ENCODE measurements at places on chromosomes 1 and 21. TPM values are rescaled to one million over a fixed set of nuclear protein-coding genes. Genes with fewer than 3 reads are reported as not detected.

The ST6GALNAC5 gene
- total RNA-seq, result 2.2 TPM

The CD1E gene
- not detected for total RNA-seq

The GBP6 gene
- not detected for total RNA-seq

The CFAP74 gene
- not detected for total RNA-seq

The LINGO4 gene
- not detected for total RNA-seq

The TDRD5 gene
- total RNA-seq, result not detected

The FAM163A gene
- not detected for total RNA-seq

The UMODL1 gene
- total RNA-seq, result not detected

The DNMT3L gene
- total RNA-seq, result not detected

The CREB3L4 gene
- total RNA-seq, result 9.6 TPM

The RPAP2 gene
- total RNA-seq, result 19.8 TPM

DNA sequence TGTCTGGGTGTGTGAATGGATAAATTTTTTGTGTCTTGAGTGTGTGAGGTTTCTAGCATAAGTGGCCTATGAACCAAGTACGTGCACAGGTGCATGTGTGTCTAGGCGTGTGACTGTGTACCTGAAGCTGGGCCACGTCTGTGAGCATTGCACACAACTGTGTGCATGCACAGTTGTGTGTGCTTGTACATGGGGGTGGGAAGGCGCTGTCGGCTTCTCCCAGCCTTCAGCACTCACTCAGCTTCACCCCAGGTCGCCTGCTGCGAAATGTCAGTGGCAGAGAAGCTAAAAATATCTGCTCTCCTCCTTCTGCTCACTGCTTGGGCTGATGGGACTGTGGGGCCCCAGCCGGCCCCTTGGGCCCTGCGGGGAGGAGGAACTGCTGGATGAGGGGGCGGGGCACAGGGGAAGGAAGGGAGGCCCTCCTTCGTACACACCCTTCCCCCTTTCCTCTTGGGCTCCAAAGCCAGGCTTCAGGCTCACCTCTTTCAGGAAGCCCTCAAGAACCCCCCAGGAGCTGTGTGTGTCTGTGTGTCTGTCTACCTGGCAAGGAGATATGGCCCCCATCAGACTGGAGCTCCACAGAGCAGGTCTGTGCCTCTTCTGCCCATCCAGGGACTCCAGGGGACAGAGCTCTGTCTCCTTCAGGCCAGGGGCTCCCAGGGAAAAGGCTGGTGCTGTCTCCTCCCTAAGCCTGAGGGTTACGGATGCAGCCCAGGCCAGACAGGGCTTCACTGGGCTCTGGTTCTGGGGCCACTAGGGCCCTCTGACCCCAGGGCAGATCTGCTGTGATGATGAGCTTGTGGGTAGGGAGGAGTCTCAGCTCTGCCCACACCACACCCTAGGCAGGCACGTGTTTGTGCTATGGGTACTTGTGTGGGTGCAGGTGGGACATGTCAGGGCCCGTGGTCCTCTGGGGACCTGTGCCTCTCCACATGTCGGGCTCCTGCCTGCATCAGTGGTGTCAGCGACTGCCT lies 35.6 kb upstream of the WASF2 start:
- no peak for DNase-seq

DNA sequence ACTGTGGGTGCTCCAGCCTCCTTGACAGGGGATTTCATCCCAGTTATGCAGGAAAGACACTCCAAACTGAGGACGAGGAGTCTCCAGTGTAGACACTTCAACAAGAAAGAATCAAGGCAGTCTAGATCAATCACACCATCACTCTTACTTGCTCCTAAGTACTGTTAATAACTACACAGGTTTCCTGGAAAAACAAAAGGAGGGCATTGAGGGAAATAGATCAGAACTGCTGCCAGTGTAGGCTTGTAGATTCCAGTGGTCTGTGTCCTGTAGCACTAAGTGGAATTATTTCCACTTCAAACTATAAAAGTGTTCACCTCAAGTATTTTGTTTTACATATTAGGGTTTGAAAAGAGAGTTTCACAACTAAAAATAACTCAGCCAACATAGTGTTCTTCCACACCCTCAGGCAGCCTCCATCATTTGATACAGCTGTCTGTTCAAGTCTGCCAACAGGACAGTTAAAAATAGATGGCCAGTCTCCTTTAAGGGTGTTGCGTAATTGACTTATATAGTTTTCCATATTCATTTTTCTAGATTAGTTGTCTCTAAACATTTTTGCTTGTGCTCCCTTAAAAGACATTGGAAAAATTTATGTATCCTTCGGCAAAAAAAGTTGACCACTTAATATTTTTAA lies 32.0 kb upstream of the AGL start:
- no peak for DNase-seq

DNA sequence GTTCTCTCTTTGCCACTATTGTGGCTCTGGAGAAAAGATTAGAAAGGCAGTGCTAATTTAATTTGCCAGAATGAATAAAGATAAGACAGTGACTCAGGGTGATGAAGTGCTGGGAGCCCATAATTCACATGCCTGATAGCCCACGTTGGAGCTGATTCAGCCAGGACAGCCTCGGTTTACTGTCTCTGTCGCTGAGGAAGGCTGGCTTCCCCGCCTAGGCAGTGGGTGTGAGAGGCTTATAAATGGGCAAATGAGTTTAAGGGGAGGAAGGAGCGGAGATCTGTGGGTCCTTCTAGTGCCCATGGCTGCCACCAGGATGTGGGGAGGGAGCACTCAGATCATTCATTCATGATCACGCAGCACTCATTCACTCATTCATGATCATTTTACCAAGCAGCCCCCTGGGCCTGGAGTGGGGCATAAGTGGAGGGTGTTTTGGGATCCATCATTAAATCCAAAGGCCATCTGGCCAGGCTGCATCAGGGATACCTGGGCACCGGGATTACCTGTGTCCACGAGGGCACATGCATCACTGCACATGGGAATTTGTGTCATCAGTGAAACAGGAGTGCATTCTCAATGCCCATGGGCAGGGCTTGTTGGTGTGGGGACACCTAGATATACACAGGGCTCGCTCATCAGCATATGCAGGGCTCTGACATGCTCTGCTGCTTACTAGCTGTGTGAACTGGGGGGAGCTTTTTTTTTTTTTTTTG lies 315.4 kb downstream of the MATN1 start:
- no peak for DNase-seq

DNA sequence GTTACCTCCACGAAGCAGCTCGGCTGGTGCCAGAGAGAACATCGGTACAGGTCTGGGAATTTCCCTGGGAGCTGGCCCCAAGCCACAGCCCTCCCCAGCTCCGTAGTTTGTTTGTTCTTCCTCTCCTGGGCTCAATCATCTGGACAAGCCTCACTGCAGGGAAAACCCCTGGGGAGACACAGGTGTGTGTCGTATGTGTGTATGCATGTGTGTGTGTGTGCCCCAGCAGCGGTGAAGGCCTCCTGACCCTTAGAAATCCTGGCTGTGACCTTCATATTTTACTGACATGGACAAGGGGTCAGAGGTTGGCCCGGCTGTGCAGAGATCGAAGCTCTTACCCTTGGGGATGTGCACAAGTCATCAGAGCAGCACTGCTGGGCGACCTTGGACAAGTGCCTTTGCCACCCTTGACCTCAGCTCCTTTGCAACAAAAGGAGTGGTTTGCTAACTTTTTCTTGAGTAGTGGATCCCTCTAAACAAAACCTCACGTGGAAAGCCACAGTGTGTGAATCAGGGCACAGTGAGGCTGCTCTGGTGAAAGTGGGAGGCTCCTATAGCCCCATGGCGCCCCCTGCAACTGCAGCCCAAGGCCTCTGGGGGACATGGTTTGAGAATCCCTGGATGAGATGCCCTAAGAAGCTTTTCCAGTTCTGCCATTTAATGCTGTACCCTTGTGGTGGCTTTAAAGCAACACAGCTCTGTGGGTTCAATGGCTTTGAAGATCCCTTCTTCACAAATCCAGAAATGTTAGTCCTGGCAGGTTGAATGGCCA lies 12.3 kb upstream of the IL22RA1 start:
- DNase-seq, result no peak

- no peak for DNase-seq
Observed at GRCh38 chr1:72942008-72942407, 659.7 kb upstream of the NEGR1 start.

DNA sequence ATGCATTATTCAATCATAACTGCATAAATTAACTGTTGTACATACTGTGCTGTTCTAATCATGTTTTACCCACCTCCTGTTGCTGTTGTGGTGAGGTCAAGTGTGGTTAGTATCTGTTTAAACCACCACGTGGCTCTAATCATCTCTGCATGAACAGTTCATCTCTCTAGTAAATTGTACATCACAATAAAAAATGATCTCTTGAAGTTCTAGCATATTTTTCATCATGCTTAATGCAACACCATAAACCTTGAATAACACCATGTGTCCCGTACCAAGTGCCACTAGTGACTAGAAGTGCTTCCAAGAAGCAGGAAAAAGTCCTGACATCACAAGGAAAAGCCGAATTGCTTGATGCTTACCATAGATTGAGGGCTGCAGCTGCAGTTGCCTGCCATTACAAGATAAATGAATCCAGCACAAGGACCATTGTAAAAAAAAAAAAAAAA lies 51.7 kb downstream of the SNRPE start:
- DNase-seq, result no peak

DNA sequence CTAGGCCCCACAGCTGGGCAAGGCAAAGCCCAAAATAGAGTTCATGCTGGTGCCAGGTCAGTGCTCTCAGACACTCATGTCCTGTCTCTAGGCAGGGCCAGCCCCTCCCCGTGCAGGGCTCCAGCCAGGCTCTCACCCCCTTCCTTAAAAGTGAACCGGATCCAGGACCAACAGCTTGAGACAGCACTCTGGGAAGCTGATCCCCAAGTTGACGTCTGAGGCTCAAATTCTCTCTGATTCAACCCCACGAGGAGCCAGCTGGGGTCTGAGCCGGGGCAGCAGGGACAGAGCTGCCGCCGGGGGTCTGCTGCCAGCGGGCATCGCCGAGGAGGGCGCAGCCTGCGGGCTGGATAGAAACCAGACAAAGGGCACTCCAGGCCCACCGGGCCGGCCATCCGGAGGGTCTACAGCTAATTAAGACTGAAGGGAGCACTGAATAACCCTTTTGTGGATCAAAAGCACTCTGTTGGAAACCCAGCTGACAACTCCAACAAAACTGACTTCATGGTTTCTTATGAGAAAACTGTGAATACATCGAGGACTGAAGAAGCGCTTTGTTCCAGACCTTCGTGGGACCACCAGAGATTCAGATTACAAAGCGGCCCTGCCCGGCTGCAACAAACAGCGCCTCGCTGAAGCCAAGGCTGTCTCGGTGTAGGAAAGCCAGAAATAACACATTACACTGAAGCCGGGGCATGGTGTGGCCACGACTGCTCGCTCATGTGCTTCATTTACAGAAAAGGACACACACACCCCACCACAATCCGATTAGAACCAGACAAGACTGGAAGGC lies 95.8 kb downstream of the PSMG1 start:
- DNase-seq, result no peak

GRCh38 chr1:14607295-14607694 lies 8.8 kb downstream of the KAZN start:
- no peak for DNase-seq

GRCh38 chr1:63663301-63663700 lies 70.1 kb downstream of the PGM1 start:
- no peak for DNase-seq

- DNase-seq, result no peak
Observed at GRCh38 chr1:81224222-81224621, 576.5 kb upstream of the ADGRL2 start.
